ENCODE measurements at places on chromosomes 3 and 15. TPM values are rescaled to one million over a fixed set of nuclear protein-coding genes. Genes with fewer than 3 reads are reported as not detected.

The EBLN2 gene
- total RNA-seq = 3.0 TPM

The PP2D1 gene
- not detected for total RNA-seq

The TRPM1 gene
- not detected for total RNA-seq

The ROPN1 gene
- not detected for total RNA-seq

The ITGB5 gene
- 257 TPM for total RNA-seq

The GOLGA8S gene
- 0.29 TPM for total RNA-seq

The SERPINI2 gene
- 0.23 TPM for total RNA-seq

The CAMK2N2 gene
- total RNA-seq = 0.40 TPM

The GADL1 gene
- total RNA-seq = not detected

The SLC12A1 gene
- total RNA-seq = not detected

The GRK7 gene
- not detected for total RNA-seq

The CA12 gene
- total RNA-seq = 20.5 TPM

The ATG3 gene
- total RNA-seq = 43.2 TPM

The TICRR gene
- total RNA-seq = 0.37 TPM

Data from mucosa of gallbladder (tissue), 1 donor.